Stimulated activated CD8-positive, alpha-beta memory T cell treated with anti-CD3 and anti-CD28 coated beads, Interleukin-7, amount 100 ng/mL, for 1 hour (primary cell): ENCODE measurements at places on chromosomes 2 and 18.

GRCh38 chr2:126994340-126994777 is 95.7 kb downstream of the TEX51 start:
- DNase-seq = no peak

- DNase-seq = no peak
Measured at GRCh38 chr2:170554278-170554955, 160.7 kb upstream of the SP5 start.

DNA sequence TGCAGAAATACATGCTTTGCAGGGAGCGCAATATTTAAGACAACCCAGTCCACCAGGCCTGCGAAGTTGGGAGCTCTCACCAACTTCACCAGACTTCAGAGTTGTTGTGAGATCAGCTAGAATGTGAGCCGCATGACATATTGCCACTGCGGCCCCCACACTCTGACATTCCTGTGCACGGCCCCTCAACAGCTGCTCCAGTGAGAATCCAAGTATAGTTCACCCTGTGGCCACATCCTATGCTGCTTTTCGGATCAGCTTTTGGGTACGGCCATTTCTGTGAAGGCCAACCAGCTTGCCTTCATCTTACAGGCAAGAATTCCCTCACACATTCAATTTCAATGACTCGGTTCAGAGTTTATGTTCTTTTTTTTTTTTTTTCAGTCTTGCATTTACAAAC is 177.8 kb downstream of the SOX11 start:
- DNase-seq = no peak

DNA sequence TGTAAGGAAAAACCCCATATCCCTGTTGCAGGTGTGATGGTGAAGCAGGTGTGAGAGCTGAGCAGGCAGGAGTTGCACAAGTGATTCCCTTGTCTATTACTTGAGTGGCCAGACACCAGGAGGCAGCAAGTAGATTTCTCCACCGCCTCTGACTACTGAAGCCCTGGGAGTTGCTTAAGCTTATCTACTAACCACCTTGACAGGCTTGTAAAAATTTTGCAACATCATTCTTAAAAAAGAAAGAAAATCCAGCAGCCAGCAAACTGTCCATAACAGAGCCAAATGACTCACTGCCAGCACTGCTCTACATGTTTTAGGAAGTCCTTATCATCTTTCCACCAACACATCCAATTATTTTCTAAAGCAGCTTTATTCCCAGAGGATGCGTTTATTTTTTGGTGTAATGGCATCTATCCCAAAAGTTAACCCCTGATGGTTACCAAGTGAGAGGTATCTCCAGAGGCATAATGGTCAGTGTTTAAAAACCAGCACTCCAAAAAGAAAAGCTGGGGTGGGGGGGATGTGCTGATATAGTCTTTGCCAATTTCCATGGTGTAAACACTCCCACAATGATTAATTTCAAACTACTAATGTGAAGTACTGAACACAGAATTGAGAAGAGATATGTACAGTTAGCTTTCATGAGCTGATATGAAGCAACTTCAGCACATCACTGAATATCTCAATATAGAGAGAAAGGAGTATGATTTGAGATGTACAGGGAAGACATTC is 16.3 kb upstream of the GPR39 start:
- DNase-seq = no peak

GRCh38 chr2:34419856-34420255 is 820.8 kb upstream of the FAM98A start:
- no peak for DNase-seq

- no peak for DNase-seq
Measured at GRCh38 chr2:205776139-205776538, 93.8 kb downstream of the NRP2 start.

DNA sequence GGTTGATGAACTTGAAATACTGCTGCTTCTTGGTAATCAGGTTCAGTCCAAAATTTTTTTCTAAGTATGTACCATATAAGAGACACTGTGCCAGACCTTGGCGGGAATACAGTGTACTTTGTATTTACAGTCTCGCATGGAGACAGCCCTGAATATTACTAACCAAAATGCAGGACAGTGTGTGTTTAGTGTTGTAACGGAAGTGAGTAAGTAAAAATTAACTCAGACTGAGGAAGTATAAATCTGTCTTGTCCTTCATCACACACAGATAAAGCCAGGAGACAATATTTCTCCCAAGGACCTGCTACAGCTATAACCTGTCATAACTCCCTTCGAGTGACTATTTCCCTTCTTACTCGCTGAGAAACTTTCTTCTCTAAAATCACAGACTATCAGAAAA is 76.9 kb downstream of the ACTR3 start:
- no peak for DNase-seq

- DNase-seq = no peak
Measured at GRCh38 chr2:196171946-196172345, 568 bp upstream of the STK17B start.

GRCh38 chr18:61756244-61756643 is 136.6 kb downstream of the RNF152 start:
- no peak for DNase-seq

DNA sequence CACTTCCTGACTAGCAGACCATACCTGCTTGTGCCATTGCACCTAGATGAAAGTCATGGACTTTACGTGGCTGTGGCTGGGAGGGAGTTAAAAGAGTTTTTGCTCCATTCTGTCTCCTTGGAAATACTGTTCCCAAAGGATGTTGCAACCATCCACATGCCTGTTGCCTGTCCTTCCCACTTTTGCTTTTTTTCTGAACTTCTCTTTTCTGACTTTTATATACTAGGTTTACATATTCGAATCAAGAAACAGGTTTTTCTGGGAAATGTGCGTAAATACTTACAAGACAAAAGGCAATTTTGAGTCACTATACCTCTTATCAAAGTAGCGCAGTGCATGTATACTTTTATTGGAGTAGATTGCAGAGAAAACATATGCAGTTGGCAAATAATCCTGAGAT is 244.8 kb downstream of the PRKCE start:
- DNase-seq = no peak

DNA sequence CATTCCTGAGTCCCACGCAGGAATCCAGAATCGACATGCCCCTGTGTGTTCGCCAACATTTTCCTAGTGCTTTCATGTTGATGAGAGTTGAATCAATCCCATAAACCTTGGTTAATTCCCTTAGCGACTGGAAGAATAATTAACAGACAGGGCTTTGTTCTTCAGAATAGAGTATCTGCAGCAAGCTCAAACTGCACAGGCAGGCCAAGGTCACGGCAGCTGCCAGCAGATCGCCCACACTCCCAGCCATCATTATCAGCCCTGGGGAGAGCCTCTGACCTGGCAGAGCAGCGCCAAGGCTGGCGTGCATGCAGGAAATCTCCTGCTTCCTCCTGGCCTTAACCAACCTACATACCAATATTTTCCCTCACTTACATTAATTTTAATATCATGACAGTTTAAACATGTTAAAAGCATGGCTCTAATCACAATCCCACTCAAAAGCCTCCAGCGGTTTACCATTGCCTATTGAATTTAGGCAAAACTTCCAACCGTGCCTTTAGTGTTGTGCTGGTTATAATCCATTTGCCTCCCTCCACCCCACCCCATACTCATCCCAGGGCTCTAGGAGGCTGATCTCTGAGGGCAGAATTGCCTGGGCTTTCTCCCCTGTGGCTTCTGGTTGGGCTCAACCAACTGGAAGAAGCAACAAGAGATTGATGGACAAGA is 46.8 kb upstream of the NCK2 start:
- DNase-seq = no peak

DNA sequence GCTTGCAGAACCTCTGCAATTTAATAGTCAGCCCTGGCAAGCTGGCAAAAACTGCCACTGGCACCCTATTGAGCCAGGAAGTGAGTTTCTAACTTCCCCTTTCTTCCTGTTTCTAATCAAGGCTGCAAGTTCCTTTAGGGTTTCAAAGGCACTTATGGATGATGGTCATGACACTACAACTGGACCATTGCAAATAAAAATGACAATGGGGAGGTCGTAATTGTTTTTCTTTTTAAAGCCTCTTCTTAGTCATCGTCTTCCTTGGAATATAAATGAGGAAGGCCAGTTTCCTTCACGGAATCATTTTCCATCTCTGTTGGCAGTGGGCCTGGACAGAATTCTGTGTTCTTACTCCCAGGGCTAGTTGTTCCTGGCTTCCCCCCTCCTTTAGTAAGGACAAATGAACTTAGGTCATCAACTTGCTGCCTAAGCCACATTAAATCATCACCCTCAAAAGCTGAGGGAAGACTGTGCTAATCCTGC is 35.8 kb downstream of the SH3RF3 start:
- no peak for DNase-seq

GRCh38 chr2:215435280-215435869 is 493 bp downstream of the FN1 start:
- DNase-seq = no peak

GRCh38 chr2:9230051-9230802 is 23.6 kb downstream of the ASAP2 start:
- DNase-seq = no peak

- no peak for DNase-seq
Measured at GRCh38 chr18:79519751-79520477, 124.2 kb downstream of the NFATC1 start.

DNA sequence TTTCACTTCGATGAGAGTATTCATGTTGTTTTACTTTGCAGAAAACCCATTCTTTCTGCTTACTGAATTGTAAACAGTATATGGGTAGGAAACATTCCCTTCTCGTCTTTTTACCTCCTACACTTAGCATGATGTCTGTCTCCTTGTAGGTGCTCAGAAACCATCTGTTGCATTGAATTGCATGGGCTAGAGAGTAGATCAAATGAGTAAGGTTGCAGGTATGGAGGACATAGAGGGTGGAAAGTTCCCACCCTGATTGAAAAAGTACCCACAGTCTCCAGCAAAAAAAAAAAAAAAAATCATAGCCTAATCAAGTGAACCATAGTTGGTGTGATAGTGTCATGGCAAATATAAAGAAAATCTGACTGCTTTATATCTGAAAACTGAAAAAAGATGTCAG is 1.7 kb downstream of the CYTIP start:
- DNase-seq = no peak

GRCh38 chr18:50869150-50869549 is 9.8 kb upstream of the ME2 start:
- DNase-seq = no peak

DNA sequence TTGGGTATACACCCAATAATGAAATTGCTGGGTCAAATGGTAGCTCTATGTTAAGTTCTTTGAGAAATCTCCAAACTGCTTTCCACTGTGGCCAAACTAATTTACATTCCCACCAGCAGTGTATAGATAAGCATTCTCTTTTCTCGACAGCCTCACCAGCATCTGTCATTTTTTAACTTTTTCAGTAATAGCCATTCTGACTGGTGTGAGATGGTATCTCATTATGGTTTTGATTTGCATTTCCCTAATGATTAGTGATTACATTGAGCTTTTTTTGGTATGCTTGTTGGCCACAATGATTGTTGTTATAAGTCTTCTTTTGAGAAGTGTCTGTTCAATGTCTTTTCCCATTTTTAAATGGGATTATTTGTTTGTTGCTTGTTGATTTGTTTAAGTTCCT is 50.4 kb upstream of the EPAS1 start:
- no peak for DNase-seq

GRCh38 chr2:20172273-20173055 is 52.5 kb downstream of the SDC1 start:
- no peak for DNase-seq

DNA sequence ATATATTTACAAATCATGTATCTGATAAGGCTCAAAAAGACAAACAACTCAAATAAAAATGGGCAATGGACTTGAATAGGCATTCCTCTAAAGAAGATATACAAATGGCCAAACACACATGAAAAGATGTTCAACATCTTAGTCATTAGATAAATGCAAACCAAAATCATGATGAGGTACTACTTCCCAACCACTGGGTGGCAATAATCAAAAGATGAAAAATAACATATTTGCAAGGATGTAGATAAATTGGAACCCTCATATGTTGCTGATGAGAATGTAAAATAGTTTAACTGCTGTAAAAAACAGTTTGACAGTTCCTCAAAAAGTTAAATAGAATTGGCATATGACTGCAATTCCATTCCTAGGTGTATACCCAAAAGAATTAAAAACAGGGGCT is 132.3 kb downstream of the TTC32 start:
- no peak for DNase-seq

- DNase-seq = no peak
Measured at GRCh38 chr18:9594823-9595596, 19.3 kb downstream of the PPP4R1 start.

- no peak for DNase-seq
Measured at GRCh38 chr2:134932864-134933526, 14.4 kb downstream of the CCNT2 start.

DNA sequence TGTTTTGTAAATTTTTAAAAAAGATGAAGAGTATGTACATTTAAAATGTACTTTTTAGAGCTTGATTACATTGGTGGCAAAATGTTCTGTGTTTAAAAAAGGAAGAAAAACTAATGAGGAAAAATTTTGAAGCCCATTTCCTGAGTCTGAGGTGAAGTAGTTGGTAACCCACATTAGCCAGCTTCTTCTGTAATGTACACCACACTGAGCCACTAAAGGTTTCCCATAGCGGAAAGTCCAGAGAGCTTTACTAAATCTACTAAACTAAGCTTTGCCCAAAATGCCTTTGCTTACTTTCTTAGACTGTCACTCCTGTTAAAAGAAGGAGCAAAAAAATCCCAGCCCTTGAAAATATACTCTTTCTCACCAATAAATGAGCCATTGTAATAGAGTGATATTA is 804.8 kb upstream of the ZEB2 start:
- DNase-seq = no peak

- DNase-seq = no peak
Measured at GRCh38 chr18:2627821-2628276, 27.7 kb upstream of the SMCHD1 start.

GRCh38 chr2:241200822-241201395 is 12.4 kb downstream of the ANO7 start:
- no peak for DNase-seq

GRCh38 chr2:220574038-220574437 is 946.6 kb downstream of the SLC4A3 start:
- DNase-seq = no peak

DNA sequence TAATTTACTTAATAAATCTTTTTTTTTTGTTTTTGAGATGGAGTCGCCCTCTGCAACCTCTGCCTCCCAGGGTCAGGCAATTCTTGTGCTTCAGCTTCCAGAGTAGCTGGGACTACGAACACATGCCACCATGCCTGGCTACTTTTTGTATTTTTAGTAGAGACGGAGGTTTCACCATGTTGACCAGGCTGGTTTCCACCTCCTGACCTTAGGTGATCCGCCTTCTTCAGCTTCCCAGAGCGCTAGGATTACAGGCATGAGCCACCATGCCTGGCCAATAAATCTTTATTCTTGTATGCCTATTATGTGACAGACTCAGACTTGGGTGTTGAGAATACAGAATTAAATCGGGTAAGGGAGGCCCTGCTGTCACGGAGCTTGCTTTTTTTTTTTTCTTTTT is 16.7 kb upstream of the ASXL2 start:
- no peak for DNase-seq

GRCh38 chr2:136242100-136242499 is 124.2 kb upstream of the CXCR4 start:
- no peak for DNase-seq
